Stimulated activated CD4-positive, alpha-beta T cell treated with anti-CD3 and anti-CD28 coated beads, Interleukin-12 subunit alpha, Interleukin-12 subunit beta, amount 100 ng/mL, for 24 hours (primary cell): ENCODE measurements at places on chromosomes 2 and 18.

DNA sequence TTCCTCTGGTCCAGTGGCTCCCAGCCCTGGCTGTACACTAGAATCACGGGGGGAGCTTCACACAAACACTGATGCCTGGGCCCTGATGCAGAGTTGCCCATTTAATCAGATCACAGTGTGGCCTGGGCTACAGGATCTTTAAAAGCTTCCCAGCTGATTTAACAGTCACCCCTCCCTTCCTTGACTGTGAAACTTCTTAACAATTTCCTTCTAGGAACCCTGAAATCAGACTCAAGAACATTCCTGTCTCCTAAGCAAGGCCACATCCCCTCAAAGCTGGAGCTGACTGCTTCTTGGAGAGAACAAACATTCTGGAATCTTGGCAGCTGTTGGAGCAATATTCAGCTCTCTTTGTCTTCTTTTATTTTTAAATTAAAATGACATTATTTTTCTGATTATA is 88.7 kb downstream of the ADD2 start:
- no peak for DNase-seq

- DNase-seq = no peak
Observed at GRCh38 chr18:34659579-34660517, 50.2 kb upstream of the DTNA start.

GRCh38 chr2:161355106-161355505 is 46.9 kb downstream of the PSMD14 start:
- DNase-seq = no peak

DNA sequence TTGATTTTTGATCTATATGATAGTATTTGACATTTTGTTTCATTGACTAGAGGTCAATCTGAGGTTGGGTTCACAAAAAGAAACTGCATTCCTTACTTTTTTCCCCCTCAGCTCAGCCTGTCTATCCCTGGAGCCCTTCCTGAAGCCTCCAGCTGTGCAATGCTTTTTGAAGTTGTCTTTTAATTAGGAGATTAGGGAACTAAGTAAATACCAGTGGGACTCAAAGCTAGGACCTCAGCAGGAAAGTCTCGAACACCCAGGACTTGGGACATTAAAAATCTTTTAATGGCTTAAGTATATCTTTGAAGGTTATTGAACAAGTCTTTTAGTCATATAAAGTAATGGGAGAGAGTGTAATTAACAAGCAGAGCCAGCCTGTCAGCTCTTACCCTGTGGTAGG is 220.2 kb downstream of the PDE11A start:
- DNase-seq = no peak

- DNase-seq = no peak
Observed at GRCh38 chr2:30425326-30425725, 21.7 kb upstream of the LCLAT1 start.

DNA sequence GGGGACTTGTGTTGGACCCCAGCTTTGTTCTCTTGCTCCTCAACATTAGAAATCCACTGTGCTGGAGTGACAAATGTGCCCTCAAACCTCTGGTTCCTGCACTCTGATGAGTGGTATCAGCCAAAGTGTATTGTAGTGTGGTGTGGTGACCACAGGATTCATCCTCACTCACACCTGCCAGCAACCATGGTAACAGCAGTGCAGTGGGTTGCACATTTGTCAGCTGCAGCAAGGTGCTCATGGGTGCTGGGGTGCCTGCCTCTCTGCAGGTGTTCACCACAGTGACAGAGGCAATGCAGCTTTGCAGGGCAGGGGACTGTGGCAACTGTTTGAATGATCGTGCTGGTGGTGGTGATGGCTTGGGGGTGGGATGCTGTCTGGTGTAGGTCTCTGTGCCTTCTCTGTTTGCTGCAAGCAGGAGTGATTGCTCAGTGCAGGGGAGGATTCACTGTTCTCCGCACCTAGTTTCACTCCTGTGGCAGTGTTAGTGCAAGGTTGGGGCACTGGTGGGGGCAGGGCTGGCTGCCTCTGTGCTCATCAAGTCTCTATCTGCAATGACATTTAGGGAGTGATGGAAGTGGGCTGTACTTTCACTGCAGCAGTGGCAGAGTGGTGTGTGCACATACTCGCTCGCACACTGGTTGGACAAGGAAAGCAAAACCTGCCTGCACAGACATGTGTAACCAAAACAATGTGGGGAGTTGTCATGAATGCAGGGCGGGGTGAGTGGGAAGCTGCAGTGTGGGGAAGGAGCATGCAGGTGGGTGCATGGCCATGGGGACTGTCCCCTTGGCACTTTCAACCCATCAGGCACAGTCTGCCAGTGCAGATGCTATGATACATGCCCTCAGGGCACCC is 301.1 kb downstream of the PIK3C3 start:
- DNase-seq = no peak

GRCh38 chr18:22879293-22879692 is 53.8 kb upstream of the RBBP8 start:
- DNase-seq = no peak

DNA sequence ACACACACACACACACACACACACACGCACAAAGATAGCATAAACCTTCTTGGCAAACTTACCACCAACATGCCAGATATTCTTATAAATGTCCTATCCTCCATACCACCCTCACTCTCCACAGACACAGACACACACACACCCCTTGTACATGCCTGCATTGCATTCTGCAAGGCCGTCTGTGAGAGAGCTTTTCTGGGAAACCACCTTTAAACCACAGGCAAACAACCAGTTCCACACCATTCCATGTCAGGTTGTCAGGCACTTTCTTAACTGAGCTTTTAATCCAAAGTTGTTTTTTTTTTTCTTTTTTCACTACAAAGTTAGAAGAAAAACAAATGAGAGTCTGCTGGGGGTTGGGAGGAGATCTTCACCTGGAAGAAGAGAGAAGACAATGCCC is 221.1 kb downstream of the C1D start:
- no peak for DNase-seq

DNA sequence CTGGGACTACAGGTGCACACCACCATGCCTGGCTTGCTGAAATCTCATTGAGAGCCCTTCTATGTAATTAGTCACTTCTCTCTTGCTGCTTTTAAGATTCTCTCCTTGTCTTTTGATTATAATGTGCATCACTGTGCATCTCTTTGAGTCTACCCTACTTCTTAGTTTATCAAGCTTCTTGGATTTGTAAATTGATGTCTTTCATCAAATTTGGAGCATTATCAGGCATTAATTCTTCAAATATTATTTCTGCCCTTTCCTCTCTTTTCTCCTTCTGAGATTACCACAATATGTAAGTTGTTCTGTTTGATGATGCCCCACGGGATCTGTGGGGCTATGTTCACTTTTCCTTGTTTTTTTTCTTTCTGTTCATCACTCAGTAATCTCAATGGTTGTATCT is 9.0 kb upstream of the MARCO start:
- no peak for DNase-seq

DNA sequence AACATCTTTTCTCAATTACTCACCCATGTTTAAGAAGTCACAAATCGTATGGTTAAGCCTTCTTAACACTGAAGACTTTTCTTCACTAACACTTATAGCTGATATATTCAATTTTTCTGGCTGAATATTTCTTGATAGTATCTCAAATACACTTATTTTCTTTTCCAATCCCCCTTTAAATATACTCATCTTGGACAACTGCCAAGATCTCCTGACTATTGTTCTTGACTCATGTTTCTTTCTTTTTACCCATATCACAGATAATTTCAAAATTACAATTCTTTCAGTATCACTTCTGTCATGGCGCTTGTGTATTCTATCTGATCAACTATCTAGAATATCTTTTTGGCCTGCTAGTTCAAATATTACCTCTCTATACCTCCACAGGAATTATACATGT is 954.3 kb upstream of the ACVR2A start:
- DNase-seq = no peak
